ENCODE measurements at places on chromosomes 7 and 10. TPM values are rescaled to one million over a fixed set of nuclear protein-coding genes. Genes with fewer than 3 reads are reported as not detected.

The CUZD1 gene
- total RNA-seq: 0.11 TPM

The TMEM196 gene
- total RNA-seq: not detected

The CYP3A4 gene
- total RNA-seq: not detected

The LRRC17 gene
- total RNA-seq: not detected

The HGF gene
- 4.4 TPM for total RNA-seq

The CDHR3 gene
- 2.6 TPM for total RNA-seq

The AKR1D1 gene
- not detected for total RNA-seq

The PWWP2B gene
- 5.8 TPM for total RNA-seq

The CALHM3 gene
- not detected for total RNA-seq

The TBC1D12 gene
- 12.9 TPM for total RNA-seq

The CFAP43 gene
- not detected for total RNA-seq

The KIF20B gene
- 8.9 TPM for total RNA-seq

The CACNB2 gene
- total RNA-seq: 0.32 TPM

The SPDYE2 gene
- total RNA-seq: not detected

The KCND2 gene
- total RNA-seq: 2.7 TPM

The OR2A12 gene
- total RNA-seq: not detected

The PTN gene
- 8.3 TPM for total RNA-seq

The OPALIN gene
- not detected for total RNA-seq

The IGF2BP3 gene
- total RNA-seq: 13.7 TPM

The STOX1 gene
- total RNA-seq: 0.25 TPM

The TMEM176A gene
- total RNA-seq: not detected

The NUTM2E gene
- total RNA-seq: not detected

The PCLO gene
- not detected for total RNA-seq

The RET gene
- not detected for total RNA-seq

The PTER gene
- 13.3 TPM for total RNA-seq

The C10orf105 gene
- not detected for total RNA-seq

The TYW1B gene
- total RNA-seq: 1.6 TPM

The KIF5B gene
- 137 TPM for total RNA-seq

The FFAR4 gene
- not detected for total RNA-seq

The GSDME gene
- 63.6 TPM for total RNA-seq

The GNB2 gene
- 65.6 TPM for total RNA-seq

The BAZ1B gene
- 49.4 TPM for total RNA-seq

The NODAL gene
- total RNA-seq: not detected
